Stimulated activated effector memory CD8-positive, alpha-beta T cell treated with anti-CD3 and anti-CD28 coated beads, Interleukin-12 subunit alpha, Interleukin-12 subunit beta, amount 100 ng/mL, for 72 hours (primary cell): ENCODE measurements at places on chromosomes 1 and 21.

DNA sequence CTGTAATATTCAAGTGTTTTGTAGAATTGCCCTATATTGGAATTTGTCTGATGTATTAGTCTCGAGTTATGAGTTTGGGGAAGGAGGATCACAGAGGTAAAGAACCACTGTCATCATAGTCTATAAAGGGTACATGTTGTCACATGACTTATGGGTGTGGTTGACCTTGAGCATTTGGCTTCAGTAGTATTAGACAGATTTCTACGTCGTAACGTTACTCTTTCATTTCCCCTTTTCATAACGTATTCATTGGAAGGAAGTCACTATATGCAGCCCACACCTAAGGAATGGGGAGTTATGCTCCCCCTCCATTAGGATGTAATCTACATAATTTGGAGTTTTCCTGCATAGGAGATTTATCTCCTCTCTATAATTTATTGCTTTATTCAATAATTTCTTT, 110.1 kb upstream of the VAV3 start:
- no peak for DNase-seq

- no peak for DNase-seq
Observed at GRCh38 chr1:205811660-205812059, 1.3 kb downstream of the SLC41A1 start.

DNA sequence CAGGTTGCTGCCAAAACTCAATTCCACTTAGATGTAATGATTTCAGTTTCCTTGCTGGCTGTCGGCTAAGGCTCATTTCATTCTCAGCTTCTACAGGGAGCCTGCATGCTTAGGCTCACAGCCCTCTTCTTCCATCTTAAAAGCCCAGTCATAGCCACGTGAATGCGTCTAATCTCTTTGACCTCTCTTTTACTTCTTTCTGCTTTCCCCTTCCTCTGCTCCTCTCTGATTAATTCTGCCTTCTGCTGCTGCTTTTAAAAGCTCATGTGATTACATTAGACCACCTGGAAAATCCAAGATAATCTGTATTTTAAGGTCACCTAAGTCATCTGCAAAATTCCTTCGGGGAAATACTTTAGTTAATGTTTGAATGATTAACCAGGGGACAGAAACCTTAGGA, 812.8 kb upstream of the BRINP3 start:
- no peak for DNase-seq

DNA sequence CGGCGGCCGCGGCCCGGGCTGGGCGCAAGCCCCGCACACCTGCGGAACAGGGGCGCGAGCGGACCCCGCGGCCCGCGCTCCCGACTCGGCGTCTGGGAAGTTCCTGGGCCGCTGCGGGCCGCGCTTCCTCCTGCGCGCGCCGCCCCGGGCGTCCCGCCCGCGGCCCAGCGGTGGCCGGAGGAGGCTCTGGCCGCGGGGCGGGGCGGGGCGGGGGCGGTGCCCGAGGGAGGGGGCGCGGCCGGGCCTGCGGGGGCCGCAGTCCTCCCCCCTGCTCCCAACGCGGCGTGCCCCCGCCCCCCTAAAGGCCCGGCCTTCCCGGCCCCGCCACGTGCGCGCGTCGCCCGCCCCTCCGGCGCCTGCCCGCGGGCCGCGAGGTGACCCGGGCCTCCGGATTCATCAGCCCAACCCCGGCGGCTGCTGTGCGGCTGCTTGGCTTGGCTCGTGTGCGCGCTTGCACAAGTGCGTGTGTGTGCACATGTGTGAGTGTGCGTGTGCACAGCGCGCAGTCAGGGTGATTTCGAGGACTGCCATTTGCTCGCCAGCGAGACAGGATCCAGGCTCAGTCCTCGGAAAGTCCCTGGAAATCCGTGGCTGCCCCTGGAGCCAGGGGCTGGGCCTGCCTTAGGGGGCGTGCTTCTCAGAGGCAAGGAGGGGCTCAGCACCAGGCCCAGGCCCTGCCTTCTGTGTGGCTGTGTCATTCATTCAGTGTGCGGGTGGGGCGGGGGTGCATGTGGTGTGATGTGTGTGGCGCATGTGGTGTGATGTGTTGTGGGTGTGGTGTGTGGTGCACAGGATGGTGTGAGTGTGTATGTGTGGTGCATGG, at the start of gene C2CD2:
C2CD2 (minus strand) TSS at position 188 of the 823 bp plus-strand sequence. CDS start 370 bp downstream, outside the sequence.
- DNase-seq: no peak

GRCh38 chr21:29649406-29649814, 290.4 kb downstream of the GRIK1 start:
- DNase-seq: no peak

- no peak for DNase-seq
Observed at GRCh38 chr1:151011154-151011850, 3.1 kb downstream of the PRUNE1 start.

GRCh38 chr1:212109728-212110127, 74.2 kb downstream of the DTL start:
- no peak for DNase-seq

DNA sequence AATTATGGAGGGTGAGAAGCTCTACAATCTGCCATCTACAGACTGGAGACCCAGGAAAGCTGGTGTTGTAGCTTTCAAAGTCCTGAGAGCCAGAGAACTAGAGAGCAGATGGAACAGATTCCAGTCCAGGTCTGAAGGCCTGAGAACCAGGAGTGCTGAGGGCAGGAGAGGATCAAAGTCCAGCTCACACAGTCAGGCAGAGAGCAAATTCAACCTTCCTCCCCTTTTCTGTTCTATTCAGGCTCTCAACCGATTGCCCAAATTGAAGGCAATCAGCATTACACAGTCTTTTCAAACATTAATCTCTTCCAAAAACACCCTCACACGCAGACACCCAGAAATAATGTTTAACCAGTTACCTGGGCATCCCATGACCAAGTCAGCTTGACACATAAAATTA, 2.5 kb upstream of the TMPRSS2 start:
- DNase-seq: no peak

DNA sequence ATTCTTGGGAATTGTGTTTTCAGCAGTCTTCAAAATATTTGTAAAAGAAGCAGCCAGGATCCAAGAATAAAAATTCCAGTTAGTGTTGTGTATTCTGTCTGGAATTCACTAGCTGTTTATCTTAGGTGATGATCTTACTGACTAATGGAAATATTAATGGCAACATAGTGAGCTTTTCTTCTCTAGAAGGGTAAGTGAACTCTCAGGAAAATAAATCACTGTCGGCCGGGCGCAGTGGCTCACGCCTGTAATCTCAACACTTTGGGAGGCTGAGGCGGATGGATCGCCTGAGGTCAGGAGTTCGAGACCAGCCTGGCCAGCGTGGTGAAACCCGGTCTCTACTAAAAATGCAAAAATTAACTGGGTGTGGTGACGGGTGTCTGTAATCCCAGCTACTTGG, 87.4 kb upstream of the KIF1B start:
- no peak for DNase-seq

- no peak for DNase-seq
Observed at GRCh38 chr1:42926879-42927242, 31.8 kb downstream of the SLC2A1 start.

DNA sequence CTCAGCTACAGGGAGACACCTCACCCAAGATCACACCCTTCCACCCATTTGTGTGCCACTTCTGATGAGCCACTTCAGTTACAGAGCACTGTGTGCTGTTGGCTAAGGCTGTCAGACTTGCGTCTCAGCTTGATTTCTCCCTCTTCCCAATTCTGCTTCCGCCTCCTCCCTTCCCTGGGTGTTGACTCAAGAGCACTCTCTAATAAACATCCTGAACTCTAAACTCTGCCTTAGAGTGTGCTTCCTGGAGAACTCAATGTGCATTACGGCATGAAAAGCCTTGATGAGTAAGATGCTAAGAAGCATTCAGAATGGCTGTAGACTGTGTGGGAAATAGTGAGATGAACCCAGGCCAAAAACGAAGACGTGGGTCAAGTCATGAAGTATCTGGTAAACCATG, 54.9 kb upstream of the S1PR1 start:
- no peak for DNase-seq

GRCh38 chr1:217190359-217190758, 440.5 kb downstream of the GPATCH2 start:
- DNase-seq: no peak

DNA sequence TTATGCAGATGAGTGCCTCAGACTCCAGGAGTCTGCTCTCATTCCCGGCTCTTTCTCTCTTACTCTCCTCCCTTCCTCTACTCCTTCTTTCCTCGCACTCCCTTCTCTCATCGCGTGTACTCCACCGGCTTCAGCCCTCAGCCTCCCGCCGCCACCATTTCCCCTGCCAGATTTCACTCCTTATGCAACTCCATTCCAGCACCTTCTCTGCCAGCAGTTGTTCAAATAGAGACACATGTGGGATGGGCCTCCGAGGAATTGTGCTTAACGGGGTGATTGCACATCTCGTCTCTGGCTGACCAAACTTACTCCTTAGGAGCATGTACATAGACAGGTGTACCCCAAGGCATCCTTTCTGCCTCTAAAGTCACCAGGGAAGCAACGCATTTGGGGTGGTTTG, 2.1 kb downstream of the CNTN2 start:
- no peak for DNase-seq

DNA sequence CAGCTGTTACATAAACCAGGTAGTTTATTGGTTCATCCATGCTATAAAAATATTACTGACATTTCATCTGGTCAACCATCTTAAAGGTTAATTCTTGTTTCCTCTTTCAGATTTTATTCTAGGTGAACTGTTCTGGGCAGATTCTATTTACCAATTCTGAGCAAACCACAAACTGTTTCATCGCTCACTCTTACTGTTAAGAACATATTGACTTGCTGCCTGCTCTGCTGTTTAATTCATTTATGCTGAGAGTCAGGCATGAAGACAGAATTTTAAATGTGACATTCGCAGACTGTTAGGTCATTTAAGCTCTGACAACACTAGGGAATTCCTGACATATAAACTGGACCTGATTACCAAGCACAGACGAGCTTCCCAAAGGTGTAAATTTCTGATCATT, 98.3 kb downstream of the PIGK start:
- DNase-seq: no peak

DNA sequence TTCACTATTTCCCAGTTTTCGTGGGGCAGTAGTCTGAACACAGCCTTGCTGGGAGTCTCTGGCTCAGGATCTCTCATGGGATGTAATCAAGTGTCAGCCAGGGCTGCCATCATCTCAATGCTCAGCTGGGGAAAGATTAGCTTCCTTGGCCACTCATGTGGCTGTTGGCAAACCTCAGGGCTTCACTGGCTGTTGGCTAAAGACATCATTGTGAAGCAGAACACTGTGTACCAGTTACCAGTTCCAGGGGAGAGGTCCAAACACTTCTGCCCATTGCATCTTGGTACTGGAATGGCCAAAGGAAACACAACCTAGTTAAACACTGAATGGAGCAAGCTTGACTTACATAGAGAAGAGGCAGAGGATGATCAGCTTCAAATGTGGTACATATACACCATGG, 33.7 kb downstream of the AADACL4 start:
- DNase-seq: no peak

DNA sequence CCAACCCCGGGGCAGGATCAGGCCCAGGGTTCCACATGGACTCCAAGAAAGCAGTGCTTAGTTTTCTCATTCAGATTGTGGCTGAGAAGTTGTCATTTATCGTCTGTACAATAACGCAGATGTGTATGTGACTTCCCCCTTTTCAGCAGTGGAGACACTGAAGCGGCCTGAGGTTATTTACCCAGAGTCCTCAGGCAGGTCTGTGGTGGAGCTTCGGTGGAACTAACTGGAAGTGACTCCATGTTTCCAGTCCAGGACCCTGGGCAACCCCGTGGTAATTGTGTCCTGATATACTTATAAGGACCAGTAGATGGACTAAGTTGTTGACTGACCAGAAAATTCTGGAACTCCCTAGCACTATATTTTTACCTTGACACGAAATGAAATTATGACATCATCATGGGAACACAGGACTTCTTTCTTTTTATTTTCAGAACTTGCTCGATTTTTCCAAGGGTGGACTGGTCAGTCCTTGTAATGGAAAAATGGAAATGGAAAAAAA, 1.0 kb upstream of the IER5 start:
- no peak for DNase-seq

GRCh38 chr1:182764029-182764727, 25.4 kb upstream of the NPL start:
- no peak for DNase-seq

DNA sequence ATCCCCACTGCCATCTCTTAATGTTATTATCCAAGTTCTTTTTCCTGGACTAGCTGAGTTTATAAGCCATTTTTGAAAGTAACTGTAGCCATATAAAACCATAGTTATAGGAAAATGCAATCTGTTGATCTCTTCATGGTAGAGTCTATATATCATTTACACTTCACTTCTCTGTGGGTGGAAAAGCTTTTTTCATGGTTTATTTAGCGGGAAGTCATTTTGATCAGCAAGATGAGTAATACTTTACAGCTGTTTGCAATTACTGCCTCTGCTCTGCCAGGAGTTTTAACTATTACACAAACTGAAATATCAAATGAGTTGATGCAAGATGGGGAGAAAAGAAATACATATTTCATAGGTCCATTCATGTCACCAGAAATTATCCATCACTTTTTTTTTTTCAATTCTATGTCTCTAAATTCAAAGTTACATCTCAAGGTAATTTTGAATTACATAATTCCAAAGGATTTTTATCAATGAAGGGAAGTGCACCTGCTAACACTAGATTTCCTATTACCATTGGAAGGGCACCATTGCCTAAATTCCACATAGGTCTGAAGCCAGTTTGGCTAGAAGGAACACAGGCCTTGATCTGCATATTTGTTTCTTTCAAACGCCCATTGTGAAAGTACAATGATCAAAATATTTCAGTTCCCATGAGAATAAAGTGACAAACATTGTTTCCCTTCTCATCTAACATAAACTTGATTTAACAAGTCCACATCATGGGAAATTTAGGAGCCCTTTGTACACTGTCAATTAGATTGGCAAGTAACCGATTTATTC, 296.7 kb downstream of the ZNF326 start:
- DNase-seq: no peak

DNA sequence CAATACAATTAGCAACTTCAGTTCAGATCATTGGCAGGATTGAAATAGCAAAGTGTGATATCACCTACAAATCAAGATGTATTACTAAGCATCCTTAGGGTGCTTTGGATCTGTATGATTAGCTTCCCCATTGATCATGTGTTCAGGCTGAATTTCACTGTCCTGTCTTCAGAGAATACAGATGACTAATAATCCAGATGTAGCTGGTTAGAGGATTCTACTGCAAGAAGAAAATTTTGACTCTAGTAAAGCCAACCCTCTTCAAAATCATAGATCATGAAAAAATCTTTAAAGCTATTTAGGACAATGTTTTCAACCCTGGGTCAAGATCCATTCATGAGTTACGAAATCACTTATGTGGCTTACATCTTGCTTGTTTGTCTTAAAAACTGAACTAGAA, 184.4 kb downstream of the PTGER3 start:
- DNase-seq: no peak

DNA sequence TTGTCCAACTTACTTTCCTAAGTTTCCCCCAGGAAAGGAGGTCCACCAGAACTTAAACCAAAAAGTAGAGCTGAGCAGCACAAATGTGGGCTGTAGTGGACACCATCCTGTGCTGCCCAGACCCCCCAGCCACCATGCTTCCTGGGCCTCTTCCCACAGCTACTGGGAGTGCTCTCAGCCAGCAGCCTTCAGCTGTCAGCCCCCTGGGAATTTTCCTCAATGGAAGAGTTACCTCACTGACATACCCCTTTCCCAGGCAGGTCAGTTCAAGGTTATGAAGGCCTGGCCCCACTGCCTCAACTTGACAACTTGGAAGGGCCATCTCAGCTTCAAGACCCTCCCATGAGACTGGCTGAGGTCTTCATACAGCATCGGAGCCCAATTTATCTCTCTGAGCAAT, 47.7 kb downstream of the CDCP2 start:
- no peak for DNase-seq

GRCh38 chr1:41743366-41743765, 175.4 kb downstream of the HIVEP3 start:
- DNase-seq: no peak
